ENCODE measurements at places on chromosomes 1 and 21.

GRCh38 chr1:97433094-97433823 lies 487.6 kb downstream of the DPYD start:
- no peak for DNase-seq

GRCh38 chr1:212819726-212820125 lies 27.7 kb downstream of the SPATA45 start:
- DNase-seq, result no peak

DNA sequence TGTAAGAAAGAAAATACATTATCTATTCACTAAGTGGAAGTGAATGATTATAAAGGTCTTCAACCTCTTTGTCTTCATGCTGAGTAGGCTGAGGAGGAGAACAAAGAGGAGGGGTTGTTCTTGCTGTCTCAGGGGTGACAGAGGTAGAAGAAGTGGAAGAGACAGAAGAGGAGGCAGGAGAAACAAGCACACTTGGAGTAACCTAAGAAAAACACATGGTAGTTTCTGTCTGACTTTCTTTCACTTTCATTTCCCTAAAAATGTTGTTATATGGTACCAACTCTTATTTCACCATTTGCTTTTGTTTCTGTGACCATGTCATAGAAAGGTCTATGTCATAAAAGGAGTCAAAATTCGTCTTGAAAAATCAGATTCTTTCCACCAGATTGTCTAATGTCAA lies 696.6 kb upstream of the BRINP3 start:
- DNase-seq, result no peak

DNA sequence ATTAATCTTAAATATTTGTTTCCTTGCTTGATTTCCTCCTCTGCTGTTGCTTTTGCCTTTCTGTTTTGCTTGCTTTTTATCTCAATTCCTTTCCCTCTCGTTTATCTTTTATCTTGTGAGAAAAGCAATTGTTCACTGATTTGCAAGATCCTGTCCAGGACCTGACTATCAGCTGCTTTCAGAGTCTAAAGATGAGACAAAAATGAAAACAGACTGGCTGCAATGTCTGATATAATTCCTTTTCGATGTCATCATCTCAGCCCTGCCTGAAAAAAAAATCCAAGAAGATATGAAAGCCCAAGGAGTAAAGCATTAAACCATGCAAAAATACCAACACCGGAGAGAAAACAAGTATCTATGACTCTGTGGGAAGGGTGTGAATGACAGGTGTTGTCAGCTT lies 225.5 kb downstream of the PATJ start:
- DNase-seq, result no peak

DNA sequence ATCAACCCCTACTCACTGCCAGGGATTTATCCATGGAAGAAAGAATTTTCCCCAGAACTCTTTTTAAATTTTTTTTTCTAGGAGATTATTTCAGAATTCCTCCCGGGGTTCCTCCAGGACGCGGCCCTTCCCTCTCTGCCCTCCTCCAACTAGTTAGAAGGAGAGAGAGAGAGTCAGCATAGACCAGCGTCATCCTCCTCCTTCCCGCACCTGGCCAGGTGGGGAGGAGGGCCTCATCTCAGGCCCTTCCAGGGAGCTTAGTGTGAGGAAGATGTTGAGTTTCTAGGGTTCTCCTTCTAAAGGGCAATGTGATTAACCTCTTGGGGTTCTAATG lies 63.6 kb downstream of the CDK18 start:
- no peak for DNase-seq

DNA sequence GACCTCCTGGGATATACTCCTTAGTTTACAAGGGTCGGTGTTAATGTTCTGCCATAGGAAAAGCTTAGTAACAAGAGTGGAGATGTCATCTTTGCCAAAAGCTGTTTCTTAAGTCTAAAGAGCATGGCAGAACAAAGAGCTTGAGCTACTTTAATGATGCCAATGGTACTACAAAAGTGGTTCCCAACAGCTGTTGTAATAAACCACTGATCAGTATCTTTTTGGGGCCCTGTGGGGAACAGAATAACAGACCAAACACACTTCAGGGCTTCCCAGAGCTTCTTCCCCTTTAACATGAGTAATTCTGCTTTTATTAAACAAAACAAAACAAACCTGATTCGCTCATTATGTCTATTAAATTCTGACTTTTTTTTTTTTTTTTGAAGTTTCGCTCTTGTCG lies 116.3 kb downstream of the NCAM2 start:
- no peak for DNase-seq

Measured in effector CD4-positive, alpha-beta T cell (primary cell).